Activated naive CD4-positive, alpha-beta T cell treated with anti-CD3 and anti-CD28 coated beads, Interleukin-2, amount 50 U/mL, for 72 hours (primary cell): ENCODE measurements at places on chromosomes 7 and 10. TPM values are rescaled to one million over a fixed set of nuclear protein-coding genes. Genes with fewer than 3 reads are reported as not detected.

Gene PDE6C
- not detected for total RNA-seq

Gene AKR1C3
- 1.5 TPM for total RNA-seq

Gene PODXL
- 1.3 TPM for total RNA-seq

Gene HGF
- total RNA-seq = not detected

Gene LIPK
- not detected for total RNA-seq

Gene EN2
- total RNA-seq = not detected

Gene LRRD1
- not detected for total RNA-seq

Gene IKZF1
- total RNA-seq = 208 TPM

GRCh38 chr10:63611078-63611477 lies 89.9 kb downstream of the REEP3 start:
- no peak for DNase-seq

GRCh38 chr10:132829403-132829802 lies 43.5 kb upstream of the NKX6-2 start:
- no peak for DNase-seq

GRCh38 chr10:116785282-116785681 lies 42.9 kb upstream of the HSPA12A start:
- no peak for DNase-seq

DNA sequence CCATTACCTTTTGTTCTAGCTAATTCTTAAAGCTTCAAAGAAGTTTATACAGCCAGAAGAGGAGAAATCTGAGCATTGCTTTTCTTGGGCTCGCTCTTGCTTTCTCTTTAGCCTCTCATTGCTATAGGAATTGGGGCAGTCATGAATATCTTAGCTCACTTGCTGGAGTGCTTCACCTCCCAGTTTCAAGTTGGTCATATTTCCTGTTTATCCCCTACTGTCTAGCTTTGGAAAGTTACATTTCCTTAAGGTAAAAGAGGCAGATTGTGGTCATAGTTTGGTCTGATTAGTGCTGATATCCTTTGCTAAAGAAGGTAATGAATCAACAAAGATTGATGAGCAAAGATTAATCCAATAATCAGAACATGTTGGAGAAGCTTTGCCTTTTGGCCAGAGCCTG lies 77.7 kb upstream of the GLI3 start:
- no peak for DNase-seq

GRCh38 chr7:134856691-134857090 lies 77.3 kb downstream of the CALD1 start:
- DNase-seq = no peak

DNA sequence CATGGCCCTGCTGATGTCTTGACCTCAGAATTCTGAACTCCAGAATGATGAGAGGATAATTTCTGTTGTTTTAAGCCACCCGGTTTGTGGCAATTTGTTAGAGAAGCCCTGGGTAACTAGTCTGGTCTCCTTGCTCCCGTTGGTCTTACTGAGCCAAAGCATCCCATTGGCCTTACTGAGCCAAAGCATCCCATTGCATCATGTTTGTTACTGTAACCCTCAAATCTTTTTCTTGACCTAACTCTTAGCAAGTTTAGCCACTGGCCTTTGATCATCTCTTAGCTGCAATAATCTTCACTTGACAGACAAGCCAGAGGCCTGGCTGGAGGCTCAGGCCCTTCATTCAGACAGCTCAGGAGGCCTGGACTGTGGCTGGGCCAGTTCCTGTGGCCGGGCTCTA lies 21.8 kb downstream of the TBXAS1 start:
- no peak for DNase-seq

DNA sequence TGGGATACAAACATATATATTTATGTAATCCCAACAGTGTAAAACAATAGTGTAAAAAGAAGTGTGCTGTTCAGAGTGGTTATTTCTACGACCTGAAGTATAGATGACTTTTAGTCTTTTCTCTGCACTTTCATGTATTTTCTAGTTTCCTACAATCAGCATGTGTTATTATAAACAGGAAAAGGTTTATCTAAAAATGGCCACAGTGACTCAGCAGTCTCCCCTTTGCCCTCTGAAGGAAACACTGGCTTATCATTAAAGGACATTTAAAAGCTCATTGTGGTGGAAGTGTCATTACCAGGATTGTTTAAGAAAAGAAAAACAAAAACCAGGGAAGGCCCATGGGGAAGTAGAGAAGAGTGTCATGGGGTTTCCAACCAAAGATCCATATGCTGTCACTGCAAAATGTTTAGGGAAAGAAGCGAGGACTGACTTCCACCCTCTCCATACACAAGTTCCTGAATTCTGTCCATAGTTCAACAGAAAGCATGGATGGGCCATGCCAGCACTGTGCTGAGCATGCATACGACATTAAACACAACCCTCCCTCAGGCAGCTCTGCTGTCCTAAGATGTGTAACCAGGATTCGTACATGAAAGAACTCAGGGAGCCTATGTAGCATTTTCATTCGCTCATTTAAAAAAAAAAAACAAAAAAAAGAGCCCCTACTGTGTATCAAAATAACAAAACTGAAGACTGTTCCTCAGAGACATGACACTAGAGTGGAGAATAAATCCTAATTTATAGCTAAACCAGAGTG lies 10.2 kb downstream of the CYREN start:
- no peak for DNase-seq

GRCh38 chr7:133771788-133772419 lies 355.2 kb upstream of the LRGUK start:
- no peak for DNase-seq

DNA sequence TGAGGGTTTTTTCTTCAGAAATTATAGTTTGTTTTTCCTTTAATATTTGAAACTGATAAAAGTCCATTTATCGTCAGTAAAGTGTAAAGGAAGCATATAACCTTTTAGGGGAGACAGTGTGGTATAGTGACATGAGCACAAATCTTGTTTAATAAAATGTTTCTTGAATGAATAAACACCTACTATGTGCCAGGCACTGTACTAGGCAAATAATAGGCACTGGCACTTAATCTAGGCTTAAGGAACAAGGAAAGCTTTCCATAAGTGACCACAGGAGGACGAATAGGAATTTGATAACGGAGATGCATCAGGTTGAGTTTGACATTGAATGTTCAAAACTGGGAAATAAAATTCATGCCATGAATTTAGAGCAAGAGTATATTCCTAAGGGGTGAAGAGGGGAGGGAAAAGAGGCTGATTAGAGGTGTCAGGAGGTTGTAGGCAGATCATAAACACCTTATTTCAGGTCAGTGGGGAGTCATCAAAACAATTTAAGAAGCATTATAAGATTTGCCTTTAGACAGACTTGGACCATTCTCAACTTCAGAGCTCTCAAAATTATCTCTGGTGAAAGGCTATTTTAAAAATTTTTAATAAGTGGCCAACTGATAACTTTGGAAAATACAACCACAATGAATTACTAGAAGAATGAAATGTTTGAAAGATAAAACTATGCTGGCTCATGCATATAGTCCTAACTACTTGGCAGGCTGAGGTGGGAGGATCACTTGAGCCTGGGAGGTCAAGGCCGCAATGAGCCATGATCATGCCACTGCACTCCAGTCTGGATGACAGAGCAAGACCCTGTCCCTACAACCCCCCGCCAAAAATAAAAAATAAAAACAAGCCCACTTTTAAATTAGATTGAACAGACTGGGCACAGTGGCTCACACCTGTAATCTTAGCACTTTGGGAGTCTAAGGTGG lies 22.4 kb downstream of the RALA start:
- DNase-seq = no peak

GRCh38 chr7:43700059-43700501 lies 29.2 kb downstream of the COA1 start:
- no peak for DNase-seq

DNA sequence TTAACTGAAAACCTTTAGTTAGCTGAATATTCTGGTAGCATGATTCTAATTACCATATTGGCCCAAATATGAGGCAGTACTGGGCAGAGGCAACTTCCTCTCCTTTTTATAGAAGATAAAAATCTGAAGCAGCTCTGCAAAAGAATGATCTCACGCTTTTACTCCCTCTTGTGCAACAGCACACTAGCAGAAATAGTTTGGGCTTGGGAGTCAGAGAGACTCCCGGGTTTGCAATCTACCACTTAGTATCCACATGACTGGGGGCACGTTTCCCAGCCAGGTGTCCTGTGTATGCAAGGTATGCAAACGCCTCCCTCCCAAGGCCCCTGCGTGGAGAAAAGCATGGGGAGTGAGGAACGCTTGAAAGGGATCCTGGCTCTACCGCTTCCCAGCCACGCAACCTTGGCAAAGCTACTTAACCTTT lies 47.2 kb upstream of the RHEB start:
- DNase-seq = no peak

DNA sequence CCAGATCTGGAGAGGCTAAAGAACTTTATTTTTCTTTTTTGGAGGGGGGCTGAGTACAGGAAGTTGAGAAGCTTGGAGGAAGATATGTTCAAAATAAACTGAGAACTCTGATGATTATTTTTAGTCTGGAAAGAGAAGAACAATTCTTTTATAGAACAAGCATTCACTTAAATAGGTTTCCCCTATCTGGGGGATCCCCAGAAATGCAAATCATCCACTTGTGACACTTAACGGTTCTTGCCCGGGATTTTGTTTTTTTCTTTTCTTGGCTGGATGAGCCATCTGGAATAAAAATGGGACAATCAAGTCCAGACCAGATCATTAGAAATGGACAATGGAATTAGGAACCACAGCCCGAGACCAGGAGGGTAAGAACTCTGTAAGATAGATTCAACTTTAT lies 95.9 kb upstream of the EGR2 start:
- DNase-seq = no peak

DNA sequence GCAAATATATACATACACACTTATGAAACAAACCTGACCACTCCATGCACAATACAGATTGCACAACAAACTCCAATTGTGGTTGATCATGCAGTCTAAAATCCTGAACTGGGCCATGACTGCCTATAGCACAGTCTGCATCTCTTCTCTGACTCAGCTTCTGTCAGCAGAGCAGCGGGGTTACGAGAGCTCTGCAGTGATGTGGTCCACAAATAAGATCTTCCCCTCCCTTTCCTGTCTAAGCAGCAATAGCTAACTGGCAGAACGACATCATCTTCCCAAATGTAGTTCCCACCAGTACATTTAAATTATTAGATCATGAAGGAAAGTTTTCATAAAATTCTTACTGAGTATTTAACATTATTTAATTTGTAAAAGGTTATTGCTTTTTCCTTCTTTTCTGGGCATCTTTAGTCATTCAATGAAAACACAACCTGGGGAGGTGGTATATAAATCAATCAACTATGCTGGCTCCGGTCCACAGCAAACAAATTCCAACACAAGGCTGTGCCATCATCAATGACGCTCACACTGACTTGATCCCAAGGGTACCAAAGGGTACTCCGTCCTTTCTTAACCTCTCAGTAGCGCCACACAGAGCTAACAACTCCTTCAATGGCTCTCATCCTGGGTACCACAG lies 17.1 kb downstream of the ARHGAP21 start:
- DNase-seq = no peak

GRCh38 chr7:151850491-151851124 lies 26.3 kb downstream of the PRKAG2 start:
- no peak for DNase-seq

DNA sequence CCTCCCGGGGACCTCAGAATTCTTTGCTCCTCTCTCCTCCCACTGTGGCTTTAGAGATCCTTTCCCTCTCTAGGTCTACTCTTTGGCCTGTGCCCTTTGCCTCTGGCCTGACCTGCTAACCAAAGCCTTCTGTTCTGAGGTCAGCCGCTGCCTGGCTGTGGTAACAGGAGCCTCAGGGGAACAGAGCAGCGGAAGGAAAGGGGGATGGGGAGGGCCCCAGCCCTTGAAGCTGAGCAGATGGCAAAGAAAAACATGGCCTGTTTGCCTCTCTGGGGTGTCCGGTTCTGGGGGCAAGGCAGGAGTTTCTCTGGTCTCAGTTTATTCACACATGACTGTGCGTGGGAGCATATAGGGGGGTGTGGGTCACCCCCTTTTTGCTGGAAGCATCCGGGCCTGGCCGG lies 28.2 kb downstream of the COL26A1 start:
- DNase-seq = peak; percentile 35

DNA sequence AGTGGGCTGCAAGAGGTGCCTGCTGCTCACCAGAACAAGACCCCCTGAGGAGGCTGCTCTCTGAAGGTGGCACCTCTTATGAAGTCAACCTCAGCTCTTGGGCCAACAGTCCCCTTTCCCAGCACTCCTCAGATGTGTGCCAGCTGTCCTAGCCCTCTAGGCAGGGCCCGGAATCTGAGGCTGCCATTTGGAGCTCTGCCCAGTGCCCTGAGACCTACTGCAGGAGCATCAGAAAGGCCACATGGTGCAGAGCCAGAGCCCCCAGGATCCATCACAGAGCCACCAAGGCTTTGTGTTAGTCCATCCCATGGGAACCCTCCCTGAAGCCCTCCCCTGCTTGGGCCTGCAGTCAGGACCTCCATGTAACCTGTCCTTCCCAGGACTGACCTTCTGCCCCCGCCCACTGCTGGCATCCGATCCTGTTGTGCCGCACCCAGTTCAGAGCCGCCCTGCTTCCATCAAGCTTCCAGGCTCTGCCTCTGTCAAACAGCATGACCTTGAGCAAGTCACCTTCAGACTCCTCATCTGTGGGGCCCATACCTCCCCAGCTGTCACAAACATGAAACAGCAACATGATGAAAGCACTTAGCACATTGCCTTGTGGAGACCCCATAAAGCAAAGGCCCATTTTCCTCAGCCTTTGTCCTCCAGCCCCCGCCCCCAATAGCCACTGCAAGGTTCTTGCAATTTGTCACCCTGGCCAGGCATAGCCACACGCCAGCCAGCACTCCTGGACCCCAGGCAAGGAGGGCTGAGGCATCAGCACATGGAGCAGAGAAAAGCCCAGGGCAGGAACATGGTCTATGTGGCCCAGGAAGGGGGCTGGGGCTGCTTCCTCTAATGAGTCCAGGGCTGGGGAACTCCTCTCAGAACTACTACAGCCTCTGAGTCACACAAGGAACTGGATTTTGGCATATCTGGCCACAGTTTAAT lies 51.7 kb downstream of the GRID1 start:
- DNase-seq = no peak

GRCh38 chr7:5170251-5170650 lies 19.8 kb upstream of the WIPI2 start:
- DNase-seq = no peak

- no peak for DNase-seq
These were observed 80.7 kb upstream of the BTBD16 start for GRCh38 chr10:122190176-122190943.

DNA sequence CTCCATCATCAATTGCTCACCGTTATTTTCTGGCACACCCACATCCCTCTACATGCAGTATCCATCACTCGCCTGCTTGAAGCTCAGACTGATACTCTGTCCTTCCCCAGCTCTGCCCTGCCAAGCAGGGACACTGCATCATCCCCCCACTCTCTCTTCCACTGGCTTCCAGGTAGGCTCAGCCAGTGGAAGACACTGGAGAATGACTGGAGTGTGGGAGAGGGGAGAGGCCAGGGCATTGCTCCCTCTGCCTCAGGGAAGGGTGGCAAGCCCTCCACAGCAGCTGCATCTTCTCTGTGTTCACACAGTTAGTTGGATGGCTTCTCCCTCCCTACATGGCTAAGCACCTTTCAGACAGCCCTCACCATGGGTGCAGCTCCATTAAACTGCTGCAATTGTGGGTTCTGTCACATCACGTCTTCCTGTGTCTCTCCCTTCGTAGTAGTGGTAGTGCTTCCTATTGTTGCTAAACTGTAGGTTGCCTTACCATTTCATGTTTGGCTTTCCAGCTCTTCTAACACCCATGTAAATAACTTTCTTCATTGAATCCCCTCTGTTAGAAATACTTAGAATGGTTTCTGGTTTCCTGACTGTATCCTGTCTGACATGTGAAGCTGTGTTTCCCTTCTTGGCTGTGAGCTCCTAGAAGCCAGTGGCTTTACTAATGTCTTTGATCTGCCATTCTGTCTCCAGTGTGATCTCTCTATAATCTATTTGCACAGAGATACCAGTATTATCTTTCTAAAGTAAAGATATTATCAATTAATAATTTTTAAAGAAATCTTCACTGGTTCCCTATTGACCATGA lies 483.7 kb upstream of the LRRN3 start:
- no peak for DNase-seq
